ENCODE measurements at places on chromosomes 4 and X.

GRCh38 chrX:36314303-36314702 is 394.8 kb downstream of the CFAP47 start:
- DNase-seq: no peak

GRCh38 chr4:138104284-138104680 is 137.9 kb downstream of the SLC7A11 start:
- no peak for DNase-seq

DNA sequence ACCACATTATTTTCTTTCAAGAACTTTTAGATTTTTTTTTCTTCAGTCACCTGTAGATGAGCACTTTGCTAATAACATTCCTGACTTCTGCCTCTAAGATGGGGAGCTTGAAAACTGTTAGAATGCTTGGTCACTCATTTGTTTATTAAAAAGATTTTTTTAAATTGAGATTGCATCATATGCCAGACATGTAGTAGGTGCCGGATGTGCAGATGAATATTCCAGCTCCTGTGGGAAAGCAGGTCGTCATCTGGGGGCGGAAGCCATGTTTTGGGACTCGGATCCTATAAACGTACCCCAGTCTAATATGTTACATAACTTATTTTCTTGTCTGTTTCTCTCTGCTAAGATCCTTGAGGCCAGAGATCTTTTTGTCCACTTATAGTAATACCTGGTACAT is 236.8 kb downstream of the ARHGAP10 start:
- no peak for DNase-seq

- no peak for DNase-seq
These were observed 383.7 kb upstream of the FAM241A start for GRCh38 chr4:111761531-111761930.

Measured in bone marrow (tissue), 2 donors.